ENCODE measurements at places on chromosomes 6 and 20.

DNA sequence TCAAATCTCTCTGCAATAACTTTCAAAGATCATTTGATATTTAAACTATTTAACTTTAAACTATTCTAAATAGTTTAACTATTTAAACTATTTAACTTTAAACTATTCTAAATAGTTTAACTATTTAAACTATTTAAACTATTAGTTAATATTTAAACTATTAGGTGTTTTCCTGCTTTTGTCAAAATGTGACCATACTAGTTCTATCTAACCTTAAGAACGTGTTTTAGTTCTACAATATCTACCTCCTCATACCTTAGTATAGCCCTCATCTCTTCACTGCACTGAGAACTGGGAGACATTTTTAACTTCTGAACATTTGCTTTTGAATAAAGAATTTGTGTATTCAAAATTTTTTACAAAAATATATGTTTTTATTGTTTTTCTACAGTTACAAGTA is 429.1 kb downstream of the ADGRB3 start:
- DNase-seq, result no peak

- no peak for DNase-seq
These were observed 771 bp downstream of the ARFRP1 start for GRCh38 chr20:63706852-63707557.

DNA sequence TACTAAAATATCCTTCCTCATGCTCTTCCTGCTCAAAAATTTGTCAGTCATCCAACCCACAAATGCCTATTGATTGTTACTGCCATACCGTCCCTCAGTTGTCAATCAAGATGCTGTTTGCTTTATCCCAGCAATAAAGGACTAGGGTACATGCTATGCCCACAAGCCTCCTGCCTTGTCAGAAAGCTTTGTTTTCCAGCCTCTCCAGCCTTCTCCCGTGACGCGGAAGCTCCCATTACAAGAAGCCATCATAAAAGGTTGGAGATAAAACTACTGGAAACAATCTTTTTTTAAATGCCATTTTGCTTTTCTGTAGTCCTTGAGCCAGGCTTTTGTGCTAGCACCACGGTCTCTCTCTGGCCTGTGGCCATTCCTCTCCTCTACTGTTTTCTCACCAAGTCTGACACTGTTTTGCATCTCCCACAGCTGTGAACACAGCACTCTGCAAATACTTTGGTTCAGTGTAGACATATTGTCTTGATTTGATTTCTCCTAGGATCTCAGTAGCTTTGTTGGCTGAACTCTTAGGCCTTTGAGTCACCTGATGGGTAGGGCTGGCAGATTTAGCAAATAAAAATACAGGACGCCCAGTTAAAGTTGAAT is 495.7 kb upstream of the JARID2 start:
- DNase-seq, result no peak

GRCh38 chr20:52937591-52938100 is 34.5 kb upstream of the TSHZ2 start:
- no peak for DNase-seq

- no peak for DNase-seq
These were observed 207.3 kb downstream of the GMDS start for GRCh38 chr6:2038092-2038491.

DNA sequence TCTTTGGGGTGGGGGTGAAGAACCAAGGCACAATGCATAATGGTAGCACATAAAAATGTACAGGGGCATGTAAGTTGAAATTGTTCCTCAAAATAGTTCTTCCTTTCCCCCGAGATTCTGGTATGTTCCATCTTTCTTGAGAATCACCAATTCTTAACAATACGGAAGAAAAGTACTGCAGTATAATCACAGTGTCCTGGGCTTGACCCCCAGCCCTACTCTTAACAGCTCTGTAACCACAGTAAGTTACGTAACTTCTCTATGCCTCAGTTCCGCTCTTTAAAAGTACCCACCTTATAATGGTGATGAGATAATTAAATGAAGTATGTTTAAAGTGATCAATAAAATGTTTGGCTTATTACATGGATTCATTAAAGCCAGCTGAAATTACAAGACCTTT is 104.5 kb downstream of the SMLR1 start:
- no peak for DNase-seq
